ENCODE measurements at places on chromosomes 16 and 17.

DNA sequence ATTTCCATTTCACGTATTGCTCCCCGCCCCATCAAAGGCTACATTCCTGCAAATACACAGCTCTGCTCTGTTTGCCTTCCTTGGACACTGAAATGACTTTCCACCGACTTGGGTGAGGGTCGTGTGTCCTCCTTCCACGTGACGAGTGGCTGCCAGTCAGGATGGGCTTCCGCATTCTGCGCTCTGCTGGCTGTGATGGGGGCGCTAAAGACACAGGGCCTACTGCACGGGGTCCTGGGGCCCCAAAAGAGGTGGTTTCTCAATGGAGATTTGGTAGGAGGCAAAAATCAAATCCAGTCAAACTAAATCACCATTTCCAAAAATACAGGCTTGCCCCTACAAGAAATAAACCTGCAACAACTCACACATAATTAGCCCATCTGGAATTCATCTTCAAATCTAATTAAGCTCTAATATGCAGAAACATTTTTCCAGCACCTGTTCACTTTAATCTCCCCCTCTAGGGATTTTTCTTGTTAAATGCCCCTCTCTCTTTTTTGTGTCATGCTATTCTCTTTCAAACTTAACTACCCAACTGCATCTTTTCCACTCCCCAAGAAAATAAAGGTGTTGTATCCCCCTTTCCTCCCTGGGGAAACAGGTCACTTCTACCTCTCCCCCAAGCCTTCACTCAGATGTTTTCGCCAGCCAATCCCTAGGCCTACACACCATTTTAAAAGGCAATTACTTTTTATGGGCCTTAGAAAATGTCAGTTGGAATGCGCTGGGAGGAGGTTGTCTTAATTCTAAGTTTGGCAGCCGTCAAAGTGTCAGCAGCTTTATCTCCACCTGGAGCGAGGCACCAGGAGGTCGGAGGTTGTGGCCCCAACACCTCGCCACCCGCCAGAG is 21.9 kb upstream of the FAAP100 start:
- DNase-seq = no peak

GRCh38 chr17:28178800-28179199 is 136.3 kb downstream of the NLK start:
- no peak for DNase-seq

DNA sequence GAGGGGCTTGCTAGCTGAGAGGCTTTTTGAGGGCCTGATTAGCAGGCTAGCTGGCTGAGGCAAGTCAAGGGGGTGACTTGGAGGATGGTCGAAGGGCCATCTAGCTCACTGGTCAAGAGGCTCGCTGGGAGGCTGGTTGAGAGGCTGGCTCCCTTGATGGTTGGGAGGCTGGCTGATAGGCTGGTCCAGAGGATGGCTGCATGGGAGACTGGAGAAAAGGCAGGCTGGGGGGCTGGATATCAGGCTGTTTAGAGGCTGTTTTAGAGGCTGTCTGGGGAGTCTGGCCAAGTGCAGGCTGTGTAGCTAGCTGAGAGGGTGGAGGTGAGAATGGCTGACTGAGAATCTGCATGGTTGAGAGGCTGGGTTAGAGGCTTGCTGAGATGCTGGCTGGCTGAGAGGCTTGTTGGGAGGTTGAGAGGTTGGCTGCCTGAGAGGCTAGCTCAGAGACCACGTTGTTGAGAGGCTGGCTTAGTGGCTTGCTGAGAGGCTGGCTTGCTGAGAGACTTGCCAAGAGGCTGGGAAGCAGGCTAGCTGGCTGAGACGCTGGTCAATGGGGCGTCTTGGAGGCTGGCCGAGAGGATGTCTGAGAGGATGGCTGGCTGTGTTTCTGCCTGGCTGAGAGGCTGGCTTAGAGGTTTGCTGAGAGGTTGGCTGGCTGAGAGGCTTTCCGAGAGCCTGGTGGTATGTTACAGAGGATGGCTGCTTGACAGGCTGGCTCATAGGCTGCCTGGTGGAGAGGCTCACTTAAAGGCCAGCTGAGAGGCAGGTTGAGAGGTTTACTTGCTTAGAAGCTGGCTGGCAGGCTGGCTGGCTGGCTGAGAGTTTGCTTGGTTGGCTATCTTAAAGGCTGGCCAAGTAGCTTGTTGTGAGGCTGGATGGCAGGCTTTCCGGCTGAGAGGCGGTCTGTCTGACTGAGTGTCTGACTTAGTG is 36.6 kb upstream of the ACSM2B start:
- DNase-seq = no peak

GRCh38 chr17:19904412-19904811 is 36.7 kb upstream of the ULK2 start:
- DNase-seq = no peak

GRCh38 chr17:81635431-81635830 is 1.5 kb downstream of the NPLOC4 start:
- no peak for DNase-seq

GRCh38 chr17:59634632-59635541 is 15.2 kb downstream of the CLTC start:
- no peak for DNase-seq

DNA sequence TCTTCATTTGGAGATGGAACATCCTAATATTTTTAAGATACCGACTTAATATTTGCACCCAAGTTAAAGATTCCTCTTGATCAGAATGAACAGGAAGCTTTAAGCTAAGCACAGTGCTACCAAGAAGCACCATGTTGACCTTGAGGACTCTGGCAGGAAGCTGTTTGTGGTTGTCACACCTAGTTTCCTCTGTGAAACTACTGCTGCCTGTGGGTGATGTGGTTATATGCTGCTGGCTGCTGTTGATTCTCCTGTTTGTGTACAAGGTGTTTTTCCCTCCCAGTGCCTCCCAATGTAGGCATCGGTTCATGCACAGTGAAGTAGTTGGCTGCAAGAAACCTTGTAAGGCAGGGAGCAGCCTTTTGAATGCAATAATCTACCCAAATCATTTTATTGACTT is 23.4 kb downstream of the RBL2 start:
- peak; percentile 50 for DNase-seq

DNA sequence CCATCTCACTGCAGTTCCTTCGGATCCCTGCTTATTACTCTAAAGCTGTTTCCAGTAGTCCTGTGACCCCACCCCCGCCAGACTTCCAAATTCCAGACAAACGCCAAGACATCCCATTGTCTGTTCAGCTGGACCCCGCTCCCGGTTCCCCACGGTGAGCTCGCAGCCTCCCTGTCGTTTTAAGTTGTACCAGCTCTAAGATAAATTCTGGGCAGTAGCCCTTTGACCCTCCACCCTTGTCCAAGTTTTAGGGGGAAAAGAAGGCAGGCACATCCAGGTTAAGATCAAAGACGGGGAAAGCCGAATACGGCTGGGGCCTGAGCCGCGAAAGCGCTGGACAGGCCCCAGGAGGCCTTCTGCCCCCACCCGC is 589 bp downstream of the ARL6IP1 start:
- no peak for DNase-seq

DNA sequence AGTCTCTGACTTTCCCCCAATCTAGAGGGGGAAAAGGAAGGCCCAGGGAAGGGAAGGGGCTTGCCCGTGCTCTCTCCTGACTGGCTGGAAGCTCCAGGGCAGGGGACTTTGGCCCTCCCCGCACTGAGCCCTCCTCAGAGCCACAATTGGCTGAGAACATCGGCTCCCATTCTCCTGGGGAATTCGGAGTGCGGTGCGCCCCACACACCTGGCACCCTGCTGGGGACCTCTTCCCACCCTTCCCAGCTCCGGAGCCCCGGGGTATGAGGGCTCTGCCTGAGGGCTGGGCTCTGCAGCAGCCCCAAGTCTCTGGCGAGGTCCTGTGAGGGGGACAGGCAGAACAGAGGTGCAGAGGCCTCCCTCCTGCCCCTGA is 36.0 kb downstream of the PIMREG start:
- no peak for DNase-seq

DNA sequence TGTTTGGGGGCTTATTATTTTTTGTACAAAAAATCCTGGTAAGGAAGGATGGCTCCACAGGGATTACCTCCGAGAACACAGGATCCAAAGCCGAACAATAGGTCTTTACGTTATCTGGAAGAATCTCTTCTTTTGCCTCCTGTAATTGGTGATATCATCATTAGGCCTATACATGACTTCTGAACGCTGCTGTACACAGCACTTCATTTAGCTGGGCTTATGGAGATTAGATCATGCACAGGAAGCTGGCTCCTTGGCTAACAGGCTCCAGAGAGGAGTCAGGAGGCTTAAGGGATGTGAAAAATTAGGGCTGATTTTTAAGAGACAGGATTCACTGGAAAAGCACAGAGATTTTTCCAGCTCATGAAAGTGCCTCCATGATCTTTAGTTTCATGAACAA is 54.7 kb downstream of the TANGO6 start:
- no peak for DNase-seq

DNA sequence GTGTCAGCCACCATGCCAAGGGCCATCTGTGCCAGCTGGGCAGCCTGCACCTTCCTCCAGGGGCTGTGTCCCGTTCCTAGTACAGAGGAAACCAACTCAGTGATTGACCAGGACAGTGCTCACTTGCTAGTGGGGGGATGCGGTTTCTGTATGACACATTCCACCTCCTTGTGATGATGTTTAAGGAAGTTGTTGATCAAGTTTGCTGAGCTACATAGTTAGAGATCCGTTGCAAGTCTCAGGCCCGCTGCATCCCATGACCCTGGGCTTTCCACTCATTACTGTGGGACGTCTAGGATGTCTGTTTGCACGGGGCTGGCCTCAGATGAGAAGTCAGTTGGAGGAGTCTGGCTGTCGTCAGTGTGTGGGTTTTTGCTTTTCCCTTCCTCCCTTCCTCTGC is 33.6 kb downstream of the RNF213 start:
- DNase-seq = no peak

GRCh38 chr16:17416461-17417311 is 54.1 kb downstream of the XYLT1 start:
- peak; percentile 24 for DNase-seq

- no peak for DNase-seq
These were observed 95.1 kb upstream of the ZFHX3 start for GRCh38 chr16:73143002-73143401.

DNA sequence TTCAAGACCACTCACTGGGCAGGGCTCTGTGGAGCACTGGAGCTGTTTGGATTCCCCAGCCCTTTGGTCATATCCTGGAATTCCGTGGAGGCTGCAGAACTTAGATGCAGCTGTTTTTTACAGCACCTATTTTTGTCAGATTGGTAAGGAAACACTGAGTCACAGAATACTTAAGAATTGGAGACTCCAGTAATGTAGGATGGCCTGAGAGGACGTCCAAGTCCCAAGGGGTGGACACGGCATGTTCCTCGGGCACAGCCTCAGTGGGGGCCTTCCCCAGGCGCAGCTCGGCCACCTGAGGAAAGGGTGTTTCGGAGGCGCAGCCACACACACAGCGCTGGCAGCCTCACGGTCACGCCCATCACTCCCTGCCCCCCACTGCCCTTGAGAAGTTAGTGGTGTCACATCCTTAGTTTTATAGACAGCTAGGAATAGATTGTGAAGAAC is 14.8 kb downstream of the PLD6 start:
- no peak for DNase-seq
